ENCODE measurements at places on chromosomes 4 and X.

- DNase-seq = no peak
Observed at GRCh38 chr4:20062054-20062453, 189.7 kb upstream of the SLIT2 start.

GRCh38 chrX:20383477-20383876 lies 116.8 kb upstream of the RPS6KA3 start:
- no peak for DNase-seq

DNA sequence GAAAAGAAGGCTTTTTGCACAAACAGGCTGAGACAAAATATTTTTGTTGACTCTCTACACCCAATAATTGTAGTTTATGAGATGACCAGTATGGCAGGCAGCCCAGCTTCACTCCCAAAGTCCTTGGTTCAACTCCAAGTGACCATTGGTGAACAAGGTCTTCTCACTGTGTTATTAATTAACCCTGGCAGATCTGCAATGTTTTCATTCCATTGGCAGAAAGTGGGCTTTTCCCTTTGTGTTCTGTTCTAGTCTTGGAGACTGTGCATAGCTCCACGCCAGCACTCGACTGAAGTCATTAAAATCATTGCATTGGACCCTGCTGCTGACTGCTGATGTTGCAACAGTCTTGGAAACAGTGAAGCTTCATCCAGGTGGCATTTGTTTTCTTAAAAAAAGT lies 277.3 kb upstream of the HAND2 start:
- DNase-seq = no peak

- DNase-seq = no peak
Observed at GRCh38 chrX:13487731-13488505, 81.5 kb upstream of the EGFL6 start.

GRCh38 chrX:108464604-108465003 lies 25.0 kb downstream of the COL4A5 start:
- no peak for DNase-seq

DNA sequence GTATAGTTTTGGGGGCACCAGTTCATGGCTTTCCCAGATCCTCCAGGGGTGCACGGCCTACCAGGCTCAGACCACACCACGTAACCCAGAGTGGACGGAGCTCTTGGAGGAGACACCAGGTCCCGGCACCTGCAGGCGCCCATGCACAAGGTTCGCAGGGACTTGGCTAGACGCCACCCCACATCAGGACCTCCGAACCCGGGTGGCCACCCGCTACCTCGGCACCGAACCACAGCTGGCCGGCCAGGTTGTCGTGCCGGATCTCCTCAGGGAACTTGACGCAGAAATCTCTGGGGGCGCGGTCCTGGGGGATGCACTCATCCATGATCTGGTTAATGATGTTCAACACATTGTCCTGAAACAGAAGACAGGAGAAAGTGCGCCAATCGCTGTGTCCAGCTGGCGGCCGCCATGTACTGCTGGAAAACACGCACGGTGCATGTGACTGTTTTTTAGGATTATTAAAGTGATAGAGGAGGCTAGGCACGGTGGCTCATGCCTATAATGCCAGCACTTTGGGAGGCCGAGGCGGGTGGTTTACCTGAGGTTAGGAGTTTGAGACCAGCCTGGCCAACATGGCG lies 77.1 kb downstream of the ZFYVE28 start:
- no peak for DNase-seq

GRCh38 chr4:9835430-9835829 lies 54.0 kb downstream of the DRD5 start:
- DNase-seq = no peak

GRCh38 chr4:40890764-40891163 lies 141.0 kb downstream of the NSUN7 start:
- DNase-seq = no peak

DNA sequence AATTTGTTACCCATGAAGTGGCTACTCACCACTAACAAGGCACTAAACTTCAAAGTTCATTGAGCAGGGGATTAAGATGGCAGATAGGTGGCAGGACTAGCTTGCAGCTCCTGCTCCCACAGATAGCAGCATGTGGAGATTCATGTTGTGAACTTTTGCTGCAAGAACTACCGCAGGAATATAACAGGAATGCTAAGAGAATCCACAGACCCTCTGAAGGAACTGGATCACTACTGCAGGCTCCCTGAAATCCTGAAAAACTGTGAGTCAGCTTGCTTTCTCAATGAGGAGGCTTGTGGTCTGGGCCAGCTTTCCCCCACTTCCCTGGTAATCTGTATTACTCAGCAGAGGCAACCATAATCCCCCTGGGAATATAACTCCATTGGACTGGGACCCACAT lies 118.5 kb upstream of the VCX2 start:
- no peak for DNase-seq

- no peak for DNase-seq
Observed at GRCh38 chrX:121949041-121949760, 901.8 kb downstream of the GLUD2 start.

- DNase-seq = no peak
Observed at GRCh38 chr4:88937081-88937480, 119.9 kb downstream of the FAM13A start.

GRCh38 chr4:59161249-59161648 lies 2038.9 kb upstream of the ADGRL3 start:
- DNase-seq = no peak

- no peak for DNase-seq
Observed at GRCh38 chrX:148215726-148216125, 234.6 kb downstream of the FMR1NB start.

GRCh38 chr4:117941611-117942010 lies 92.7 kb upstream of the NDST3 start:
- no peak for DNase-seq

- no peak for DNase-seq
Observed at GRCh38 chr4:169253904-169254303, 16.9 kb downstream of the SH3RF1 start.

- DNase-seq = no peak
Observed at GRCh38 chrX:69388526-69388925, 115.6 kb upstream of the NALF2 start.

DNA sequence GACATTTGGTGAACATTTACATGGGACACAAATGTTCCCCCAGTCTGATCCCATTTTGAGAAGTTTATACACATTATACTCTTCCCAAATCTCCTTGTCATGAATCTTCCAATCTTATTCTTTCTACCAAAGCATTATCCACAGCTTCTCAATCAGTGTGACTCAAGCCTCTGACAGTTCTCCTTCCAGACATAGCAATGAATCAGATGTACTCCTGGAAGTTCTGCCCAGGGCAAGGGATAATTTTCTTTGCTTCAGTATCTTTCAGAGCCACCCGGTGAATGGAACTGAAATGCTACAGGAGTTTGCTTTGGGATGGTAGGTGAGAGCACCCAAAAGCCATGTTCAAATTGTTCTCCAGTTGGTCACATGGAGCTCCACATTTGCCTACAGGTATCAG lies 145.5 kb downstream of the ANXA5 start:
- DNase-seq = no peak

DNA sequence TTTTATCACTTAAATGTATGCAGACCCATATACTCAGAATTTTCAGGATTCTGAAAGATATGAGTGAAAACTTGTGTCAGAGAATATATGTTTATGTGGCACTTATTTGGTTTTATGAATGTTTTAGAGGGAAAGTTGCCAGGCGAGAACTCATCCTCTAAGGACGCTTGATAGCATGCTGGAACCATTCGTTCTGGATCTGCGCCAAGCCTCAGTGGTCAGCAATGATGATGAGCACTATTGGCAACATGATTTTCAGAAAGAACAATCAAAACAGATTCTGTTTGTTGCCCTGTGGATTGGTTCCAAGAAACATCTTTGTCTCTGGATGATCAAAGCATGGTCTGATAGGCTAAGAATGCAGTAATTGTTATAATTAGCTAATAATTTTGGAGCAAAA lies 32.1 kb upstream of the RAPGEF2 start:
- DNase-seq = no peak

DNA sequence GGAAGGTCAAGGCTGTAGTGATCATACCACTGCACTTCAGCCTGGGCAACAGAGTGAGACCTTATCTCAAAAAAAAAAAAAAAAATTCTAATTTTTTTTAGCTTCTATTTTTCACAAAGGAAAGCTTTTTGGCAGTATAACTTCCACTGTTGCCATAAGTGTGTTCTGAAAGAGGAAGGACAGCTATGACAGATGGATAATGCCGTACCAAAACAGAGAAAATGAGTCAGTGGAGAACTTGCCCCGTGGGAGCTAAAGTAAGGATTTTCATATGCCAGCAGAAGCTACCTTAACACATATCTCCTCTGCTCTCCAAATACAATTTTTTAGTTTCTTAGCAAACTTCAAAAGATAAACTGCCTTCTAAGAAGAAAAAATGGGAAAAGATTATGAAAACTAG lies 43.7 kb downstream of the RPS3A start:
- DNase-seq = no peak

GRCh38 chrX:21373637-21374162 lies 518 bp upstream of the CNKSR2 start:
- no peak for DNase-seq

DNA sequence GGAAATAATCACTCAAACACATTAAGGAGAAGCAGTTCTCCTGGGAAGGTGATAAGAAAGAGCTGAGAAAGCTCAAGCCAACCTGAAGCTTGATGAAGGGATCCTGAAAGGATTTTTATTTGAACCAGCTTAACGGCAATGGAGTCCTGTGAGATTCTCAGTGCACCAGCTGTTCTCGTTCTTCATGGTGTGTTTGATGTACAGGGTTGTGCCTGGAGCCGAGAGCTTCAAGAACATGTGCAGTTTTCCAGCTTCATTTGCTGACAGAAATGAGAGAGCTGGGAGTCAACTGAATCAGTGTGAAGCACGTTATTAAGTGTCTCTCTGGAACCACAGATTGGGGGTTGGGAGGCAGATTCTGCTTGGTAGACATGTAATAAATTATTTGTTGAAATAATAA lies 115.7 kb downstream of the ANKRD50 start:
- DNase-seq = no peak

Data from activated CD8-positive, alpha-beta memory T cell treated with anti-CD3 and anti-CD28 coated beads for 1 hour (primary cell).